ENCODE measurements at places on chromosomes 5 and 9.
A peak's percentile ranks its signal among the peaks of the same experiment; 100 is the strongest.

- DNase-seq, result peak; percentile 15
Observed at GRCh38 chr9:117437283-117437682, 22.4 kb upstream of the ASTN2 start.

- DNase-seq, result no peak
Observed at GRCh38 chr9:87139099-87139730, 191.9 kb upstream of the GAS1 start.

DNA sequence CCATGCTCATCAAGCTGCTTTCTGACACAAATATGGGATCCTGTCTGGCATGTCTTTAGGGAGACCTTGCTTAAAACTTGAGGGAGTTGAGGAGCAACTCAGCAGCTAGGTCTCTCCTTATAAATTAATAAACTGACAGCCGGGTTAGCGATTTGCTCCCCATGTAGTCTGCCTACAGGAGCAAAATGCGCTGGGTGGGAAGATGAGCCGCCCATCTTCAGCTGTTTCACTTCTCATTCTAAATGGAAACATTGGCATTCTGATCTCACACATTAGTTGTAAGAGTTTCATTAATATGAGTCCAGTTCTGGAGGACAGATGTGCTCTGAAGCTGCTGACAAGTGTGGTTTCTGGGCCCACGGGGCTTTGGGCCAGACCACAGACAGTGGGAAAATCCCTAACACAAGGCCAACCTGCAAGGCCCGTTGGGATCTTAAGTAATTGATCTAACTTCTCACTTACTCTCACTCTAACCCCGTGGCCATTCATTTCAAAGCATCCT lies 197.0 kb downstream of the MCTP1 start:
- no peak for DNase-seq

DNA sequence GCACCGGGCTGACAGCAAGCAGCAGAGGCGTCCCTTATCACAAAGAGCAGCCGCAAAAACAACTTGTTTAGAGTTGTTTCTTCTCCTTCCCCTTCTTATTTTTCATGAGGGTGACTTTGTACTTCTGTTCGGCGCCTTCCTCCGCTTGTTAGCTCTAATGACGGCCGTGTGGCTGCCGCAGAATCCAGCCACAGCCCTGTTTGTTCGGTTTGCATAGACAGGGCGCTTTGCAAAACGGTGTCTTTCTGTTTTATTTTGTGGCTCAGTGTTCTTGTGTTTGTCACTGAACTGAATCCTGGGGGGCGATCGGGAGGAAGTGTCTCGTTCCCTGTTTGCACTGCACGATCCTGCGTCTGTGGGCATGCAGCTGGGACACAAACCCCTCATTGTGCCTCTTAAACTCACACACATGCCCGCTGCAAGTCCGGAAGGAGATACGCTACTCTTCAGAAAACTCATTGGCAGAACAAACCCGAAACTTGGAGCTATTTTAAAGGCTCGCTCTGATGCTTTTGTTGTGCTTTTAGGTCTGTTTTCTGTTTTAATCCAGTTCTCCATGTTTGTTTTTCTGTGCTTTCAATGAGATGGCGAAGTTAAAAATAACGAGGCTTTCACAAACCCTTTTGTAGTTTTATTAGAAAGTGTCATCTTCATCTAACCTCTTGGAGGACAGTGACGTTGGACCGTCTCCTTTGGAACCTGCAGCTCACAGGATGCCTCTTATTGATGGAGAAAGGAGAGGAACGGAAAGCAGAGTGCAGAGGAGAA lies 213.9 kb downstream of the IRX2 start:
- DNase-seq, result no peak

DNA sequence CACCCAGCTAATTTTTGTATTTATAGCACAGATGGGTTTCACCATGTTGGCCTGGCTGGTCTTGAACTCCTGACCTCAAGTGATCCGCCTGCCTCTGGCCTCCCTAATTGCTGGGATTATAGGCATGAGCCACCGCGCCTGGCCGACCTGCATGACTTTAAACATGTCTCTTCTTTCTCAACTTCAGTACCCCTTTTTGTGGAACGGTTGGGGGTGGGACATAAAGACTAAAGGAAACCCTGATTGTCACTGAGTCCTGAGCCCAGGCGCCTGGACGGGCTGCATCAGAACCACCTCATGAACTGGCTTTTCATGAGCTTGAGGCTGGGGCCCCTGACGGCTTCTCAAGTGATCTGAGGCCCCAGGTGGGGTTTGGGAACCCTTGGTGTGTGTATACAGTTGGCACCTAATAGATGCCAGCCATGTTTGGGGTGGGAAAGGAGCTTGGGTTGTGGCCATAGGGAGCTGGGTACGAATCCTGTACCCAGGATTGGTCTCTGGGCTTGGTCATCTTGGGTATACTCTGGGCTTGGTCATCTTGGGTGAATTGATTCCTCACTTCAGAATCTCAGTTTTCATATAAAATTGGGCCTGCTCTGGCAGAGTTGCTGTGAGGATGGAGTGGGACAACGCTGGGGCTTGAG lies 2.2 kb downstream of the GRK6 start:
- DNase-seq, result no peak

DNA sequence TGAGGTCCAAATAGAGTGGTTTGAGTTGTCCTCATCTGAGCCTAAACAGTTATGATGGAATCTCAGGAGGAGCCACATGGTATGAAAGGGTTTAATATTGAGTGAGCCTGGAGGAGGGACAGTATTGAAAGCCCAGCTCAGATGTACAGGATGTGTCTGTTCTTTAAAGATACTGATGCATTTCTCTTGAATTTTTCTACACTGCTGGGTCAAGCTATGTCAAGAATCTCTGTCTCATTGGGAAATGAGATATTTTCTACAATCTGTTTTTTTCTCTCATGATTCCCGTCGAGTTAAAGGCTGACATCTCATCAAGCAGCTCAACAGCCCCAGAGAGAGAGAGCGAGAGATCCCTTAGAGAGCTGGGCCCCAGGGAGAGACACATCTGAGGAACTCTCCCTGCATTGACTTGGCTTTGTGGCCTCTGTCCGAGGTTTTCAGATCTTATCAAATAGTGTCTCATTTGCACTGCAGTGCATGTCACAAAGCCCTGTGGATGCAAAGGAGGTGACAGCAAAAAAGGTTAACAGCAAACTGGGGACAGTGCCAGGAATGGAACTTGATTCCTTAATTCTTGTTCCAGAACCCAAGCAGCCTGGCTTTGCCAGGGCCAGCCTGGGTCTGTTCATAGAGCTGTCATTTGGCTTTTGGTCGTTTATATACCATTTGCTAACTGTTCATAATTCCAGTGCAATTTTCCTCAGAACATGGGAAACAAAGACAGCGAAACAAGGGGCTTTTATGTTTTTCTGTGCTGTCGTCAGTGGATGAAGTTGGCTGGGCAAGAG lies 19.0 kb upstream of the ACTBL2 start:
- DNase-seq, result no peak

GRCh38 chr5:84393969-84394368 lies 9.3 kb upstream of the EDIL3 start:
- DNase-seq, result peak; percentile 93

- DNase-seq, result peak; percentile 28
Observed at GRCh38 chr9:21031091-21031807, at the start of gene HACD4. TSS of gene HACD4 (minus strand) at chr9:21031640. CDS start at chr9:21031590, 50 bp downstream.
